Dermis microvascular lymphatic vessel endothelial cell (primary cell): ENCODE measurements at places on chromosomes 6 and 20. TPM values are rescaled to one million over a fixed set of nuclear protein-coding genes. Genes with fewer than 3 reads are reported as not detected.

GRCh38 chr6:169490246-169490641, 211.6 kb downstream of the WDR27 start:
- no peak for DNase-seq

- no peak for DNase-seq
Observed at GRCh38 chr20:49901588-49901987, 13.7 kb downstream of the SPATA2 start.

DNA sequence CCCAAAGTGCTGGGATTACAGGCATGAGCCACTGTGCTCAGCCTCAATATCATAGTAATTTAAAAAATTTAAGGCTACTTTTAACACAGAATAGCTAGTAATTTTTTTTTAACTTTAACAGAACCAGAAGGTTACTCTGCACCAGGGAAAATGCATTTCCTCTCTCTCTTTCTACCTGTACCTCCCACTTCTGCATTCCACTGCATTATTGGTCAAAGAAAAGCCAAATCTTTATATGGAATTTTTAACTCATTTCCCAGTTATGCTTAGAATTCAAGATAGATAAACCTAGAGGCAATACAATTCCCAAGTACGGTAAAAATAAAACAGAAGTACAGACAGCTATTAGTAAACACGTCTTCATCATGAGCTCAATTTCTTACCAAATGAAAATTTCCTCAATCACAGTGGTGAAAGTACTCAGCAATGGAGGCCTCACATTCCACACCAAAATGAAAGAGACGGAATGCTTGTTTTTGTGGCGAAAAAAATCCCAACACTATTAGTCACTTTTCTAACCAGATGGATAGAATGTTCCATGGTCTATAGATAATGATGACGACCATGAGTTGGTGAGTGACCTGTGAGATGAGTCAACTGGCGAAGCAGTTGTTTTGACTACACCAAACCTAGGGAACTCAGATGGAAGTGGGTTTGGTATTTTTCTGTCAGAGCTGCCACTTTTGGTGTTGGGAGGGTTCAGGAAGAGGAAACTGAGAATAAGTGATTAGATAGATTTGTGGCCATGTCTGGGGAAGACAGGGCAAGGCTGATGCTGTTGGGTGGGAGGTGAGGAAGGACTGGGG, 104.7 kb upstream of the SGK1 start:
- DNase-seq: peak; percentile 83

DNA sequence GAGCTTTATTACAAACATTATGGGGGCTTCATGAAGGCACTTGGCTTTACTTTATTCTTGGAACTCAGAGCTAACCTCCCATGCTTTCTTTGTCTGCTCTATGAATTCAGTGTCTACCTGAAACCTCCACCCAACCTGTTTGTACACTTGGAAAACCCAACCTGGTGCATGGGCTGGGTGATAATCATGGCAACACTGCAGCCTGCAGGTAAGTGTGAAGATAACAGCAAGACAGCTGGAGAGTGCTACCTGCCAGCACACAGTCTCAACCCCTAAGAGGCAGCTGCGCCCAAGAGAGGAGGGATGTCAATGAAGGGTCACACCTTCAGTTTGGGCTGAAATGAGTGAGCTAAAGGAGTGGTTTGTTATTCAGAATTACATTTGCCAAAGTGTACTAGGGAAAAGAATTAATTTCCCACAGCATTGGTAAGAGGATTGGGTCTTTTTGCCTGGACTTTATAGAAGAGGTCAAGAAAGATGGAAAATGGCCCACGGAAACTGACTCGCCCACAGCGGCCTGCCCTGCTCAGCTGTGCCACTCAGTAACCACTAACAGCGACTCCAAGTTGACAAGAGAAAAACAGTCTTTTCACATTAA, 24.4 kb downstream of the FOXQ1 start:
- no peak for DNase-seq

DNA sequence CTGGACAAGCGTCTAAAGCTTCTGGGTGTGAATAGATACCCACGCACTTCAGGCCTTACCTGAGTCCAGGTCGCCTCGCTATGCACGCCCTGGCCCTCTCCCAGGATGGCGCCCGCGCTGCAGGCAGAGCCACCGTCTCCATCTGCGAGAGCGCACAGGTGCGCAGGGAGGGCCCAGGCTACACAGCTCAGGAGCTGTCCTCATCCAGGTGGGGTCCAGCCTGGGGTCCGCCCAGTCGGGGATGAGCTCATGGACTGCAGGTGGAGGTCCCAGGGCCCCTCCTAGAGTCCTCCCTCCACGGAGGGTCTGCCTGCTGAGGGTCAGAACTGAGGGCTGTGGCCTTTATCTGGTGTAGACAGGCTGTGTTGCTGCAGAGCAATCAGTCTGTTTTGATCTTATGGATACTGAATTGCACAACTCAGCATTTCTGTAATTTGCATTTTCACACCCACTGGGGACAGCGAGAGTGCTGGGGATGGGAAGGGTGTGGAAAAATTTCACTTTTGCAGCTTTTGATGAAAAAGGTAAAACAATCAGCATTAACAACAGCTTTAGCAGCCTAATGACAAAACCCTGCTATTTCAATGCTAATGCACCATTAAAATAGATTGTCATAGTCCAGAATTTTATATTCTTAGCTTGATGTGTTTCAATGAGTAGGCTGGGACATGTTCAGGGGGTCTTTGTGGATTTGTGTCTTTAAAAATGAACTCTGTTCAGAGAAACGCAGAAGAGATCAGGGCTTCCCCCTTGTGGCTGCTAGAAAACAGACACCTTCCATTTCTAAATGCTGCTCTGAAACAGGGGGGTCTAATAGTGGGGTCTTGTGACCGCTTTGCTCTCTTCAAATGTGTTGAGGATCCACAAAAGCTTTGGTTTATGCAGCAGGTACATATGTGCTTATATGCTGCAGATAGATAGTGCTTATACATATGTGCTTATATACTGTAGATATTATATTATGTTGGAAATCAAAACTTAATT, 77.8 kb upstream of the PHACTR3 start:
- peak; percentile 6 for DNase-seq

DNA sequence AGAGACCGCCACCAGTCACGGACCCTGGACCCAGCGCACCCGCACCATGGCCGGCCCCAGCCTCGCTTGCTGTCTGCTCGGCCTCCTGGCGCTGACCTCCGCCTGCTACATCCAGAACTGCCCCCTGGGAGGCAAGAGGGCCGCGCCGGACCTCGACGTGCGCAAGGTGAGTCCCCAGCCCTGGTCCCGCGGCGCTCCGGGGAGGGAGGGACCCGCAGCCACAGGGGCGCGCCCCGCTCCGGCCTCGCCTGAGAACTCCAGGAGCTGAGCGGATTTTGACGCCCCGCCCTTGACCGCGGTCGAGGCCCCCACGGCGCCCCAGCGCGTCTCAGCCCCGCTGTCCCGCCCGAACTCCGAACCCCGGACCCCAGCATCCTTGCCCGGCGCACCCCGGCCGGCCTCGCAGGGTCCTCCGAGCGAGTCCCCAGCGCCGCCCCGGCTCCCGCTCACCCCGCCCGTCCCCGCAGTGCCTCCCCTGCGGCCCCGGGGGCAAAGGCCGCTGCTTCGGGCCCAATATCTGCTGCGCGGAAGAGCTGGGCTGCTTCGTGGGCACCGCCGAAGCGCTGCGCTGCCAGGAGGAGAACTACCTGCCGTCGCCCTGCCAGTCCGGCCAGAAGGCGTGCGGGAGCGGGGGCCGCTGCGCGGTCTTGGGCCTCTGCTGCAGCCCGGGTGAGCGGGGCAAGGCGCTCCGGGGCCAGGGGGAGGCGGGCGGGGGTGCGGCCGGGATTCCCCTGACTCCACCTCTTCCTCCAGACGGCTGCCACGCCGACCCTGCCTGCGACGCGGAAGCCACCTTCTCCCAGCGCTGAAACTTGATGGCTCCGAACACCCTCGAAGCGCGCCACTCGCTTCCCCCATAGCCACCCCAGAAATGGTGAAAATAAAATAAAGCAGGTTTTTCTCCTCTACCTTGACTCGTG, at the start of gene OXT:
Gene OXT (plus strand): TSS at position 11 of the 920 bp plus-strand sequence. CDS start 36 bp downstream, at position 47.
- DNase-seq: no peak

GRCh38 chr6:143605906-143606521, 71.8 kb upstream of the PHACTR2 start:
- DNase-seq: no peak

DNA sequence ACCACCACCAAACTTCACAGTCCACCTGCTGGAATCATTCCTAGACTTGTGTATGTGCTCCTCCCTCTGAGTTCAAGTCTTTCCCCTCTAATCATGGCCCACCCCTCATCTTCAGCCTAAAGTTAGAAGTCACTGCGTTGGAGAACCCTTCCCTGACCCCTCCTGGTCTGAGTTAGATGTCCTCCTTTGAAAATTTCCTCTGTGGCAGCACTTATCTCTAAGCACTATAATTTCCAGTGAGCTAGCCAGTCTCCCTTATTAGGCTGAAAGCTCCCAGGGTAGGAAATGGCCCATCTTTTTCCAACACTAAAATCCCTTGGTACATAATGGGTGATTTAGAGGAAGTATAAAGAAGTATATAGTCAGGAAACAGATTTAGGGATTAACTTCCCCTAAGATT, 63.2 kb downstream of the SESN1 start:
- DNase-seq: no peak

GRCh38 chr20:41091927-41092326, 45.4 kb upstream of the PLCG1 start:
- DNase-seq: no peak

DNA sequence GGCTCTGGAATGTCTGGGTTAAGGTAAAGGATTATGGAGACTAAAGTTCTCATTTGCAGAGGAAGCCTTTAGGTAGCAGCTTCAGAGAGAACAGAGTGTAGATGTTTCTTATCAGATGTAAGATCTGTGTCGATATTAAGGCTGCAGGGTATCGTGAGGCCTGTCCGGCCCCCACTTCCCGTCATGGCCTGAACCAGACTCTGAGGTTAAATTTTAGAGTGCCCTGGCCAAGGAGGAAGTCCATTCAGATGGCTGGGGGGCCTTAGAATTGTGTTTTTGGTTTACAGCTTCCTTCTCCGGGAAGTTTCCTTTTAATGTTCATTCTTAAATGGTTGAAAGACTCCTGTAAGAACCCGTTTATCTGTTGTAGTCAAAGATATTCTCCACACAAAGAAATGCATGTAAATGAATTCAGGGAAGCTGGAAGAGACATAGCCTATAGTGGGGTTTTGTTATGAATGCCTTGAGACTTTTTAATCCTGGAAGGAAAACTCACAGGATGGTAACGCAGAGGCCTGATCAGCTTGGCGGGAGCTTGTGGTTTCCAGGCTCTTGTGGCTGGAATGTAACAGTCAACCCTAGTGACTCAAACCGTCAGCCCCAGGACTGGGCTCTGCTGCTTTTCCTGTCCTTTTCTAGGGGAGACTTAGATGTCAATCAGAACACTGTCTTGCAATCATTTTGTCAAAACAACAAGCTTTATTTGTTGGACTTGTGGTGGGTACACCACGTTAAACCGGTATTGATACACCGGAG, 34.7 kb downstream of the KIF25 start:
- peak; percentile 19 for DNase-seq

DNA sequence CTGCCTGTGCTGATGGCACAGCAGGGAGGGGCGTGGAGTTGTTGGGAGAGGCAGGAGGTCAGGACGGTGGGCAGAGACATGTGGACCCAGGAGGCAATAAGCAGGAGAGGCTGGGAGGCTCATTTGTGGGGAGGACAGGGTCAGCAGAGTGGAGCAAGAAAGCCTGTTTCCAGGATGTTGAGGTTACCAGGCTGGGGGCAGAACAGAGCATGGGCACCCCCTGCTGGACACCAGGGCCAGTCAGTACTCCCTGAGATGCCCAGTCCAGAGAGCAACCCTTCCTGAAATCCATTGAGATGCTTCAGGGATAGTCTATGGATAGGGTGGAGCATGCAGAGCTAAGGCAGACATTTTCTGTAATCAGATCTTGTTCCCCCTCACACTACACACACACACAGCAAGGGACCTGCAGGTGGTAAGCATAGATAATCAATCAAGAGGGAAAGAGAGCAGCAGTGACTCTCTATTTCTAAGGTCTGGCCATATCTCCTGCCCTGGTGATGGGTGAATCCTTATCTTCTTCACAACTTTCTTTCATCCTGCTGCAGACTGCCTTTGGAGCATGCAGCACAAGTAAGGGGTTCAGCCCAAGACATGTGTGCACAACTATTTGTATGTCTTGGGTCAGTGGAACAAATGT, 41.7 kb downstream of the MOCS1 start:
- peak; percentile 74 for DNase-seq

DNA sequence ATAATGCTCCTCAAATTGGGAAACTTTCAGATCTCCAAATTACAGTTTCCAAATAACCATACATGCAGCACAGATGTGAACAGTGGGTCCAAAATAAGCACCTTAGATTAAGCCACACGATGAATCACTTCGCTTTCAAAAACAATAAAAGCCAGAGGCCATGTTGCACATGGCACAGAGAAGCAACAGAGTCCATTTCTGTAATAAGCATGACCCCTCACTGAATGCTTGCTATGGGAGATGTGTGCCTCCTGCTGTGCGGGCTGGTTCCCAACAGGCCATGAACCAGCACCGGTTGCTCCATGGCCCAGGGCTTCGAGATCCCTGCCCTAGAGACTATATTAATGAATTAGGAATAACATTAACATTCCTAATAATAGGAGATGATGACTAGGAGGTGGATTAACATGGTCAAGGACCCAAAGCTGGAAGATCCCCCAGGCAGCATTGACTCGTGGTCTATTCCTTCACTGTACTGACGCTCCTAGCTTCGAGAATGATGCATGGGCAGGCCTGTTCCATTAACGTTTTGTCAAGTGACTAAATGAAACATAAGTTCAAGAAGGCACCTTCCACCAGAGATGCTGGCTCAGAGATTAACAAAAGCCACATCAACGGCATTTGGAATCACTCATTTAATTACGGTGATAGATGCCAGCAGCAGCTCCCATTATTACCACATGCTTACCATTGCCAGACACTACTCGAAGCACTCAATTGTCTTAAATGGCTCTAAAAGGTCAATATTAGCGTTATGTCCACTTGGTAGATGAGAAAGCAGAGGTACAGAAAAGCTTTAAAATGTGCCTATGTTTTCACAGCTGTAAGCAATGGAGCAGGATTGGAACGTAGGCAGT, 470.6 kb upstream of the AGPAT4 start:
- DNase-seq: peak; percentile 2

DNA sequence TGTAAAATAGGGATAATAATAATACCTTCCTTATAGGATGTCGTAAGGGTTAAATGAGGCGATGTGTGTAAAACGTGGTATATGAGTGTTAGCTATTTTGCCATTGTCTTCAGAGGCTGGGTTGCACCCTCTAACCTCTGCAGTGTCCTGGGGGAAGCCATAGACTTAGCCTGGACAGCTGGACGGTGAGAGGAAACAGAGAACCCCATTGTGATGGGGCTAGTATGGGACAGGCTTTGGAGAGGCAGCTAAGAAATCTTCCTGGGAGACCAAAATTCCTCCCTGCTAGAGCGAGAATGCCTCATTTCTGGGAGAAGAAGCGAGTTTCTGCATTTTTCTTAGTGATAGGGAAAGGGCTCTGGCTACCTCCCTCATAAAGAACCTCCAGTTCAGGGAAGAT, 22.8 kb downstream of the KCNB1 start:
- DNase-seq: no peak

CTCFL gene
- total RNA-seq: not detected in 2 replicates

WFDC5 gene
- total RNA-seq: not detected in 2 replicates

SYCP2 gene
- 0.64 and 1.1 TPM in 2 replicates for total RNA-seq

SAMD10 gene
- 2.4 and 5.9 TPM in 2 replicates for total RNA-seq
